ENCODE measurements at places on chromosomes 16 and 17. TPM values are rescaled to one million over a fixed set of nuclear protein-coding genes. Genes with fewer than 3 reads are reported as not detected.
A peak's percentile ranks its signal among the peaks of the same experiment; 100 is the strongest.

DNA sequence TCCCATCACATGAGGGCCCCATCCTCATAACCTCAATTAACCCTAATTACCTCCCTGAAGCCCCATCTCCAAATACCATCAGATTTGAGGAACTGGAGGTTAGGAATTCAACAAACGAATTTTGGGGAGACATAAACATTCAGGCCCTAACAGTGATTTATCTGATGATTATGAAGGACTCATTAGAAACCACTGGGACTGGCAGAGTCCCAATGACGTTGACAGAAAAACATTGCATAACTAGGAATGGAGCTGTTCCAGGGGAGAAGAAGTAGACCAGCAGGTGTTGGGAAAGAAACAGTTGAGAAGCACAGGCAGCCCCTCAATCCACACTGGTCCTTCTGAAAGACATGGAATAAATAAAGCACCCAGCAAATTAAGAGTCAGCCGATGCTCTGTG is 282.0 kb downstream of the MAP2K4 start:
- no peak for DNase-seq

- DNase-seq = peak; percentile 60
Observed at GRCh38 chr16:76940251-76940650, 250.7 kb upstream of the MON1B start.

SPN gene
- total RNA-seq = not detected

GRCh38 chr16:89315791-89316581 is 98.5 kb downstream of the ZNF778 start:
- DNase-seq = peak; percentile 16

LIMD2 gene
- 18.6 TPM for total RNA-seq

- peak; percentile 78 for DNase-seq
Observed at GRCh38 chr17:60107526-60108257, 29.0 kb upstream of the HEATR6 start.

DNA sequence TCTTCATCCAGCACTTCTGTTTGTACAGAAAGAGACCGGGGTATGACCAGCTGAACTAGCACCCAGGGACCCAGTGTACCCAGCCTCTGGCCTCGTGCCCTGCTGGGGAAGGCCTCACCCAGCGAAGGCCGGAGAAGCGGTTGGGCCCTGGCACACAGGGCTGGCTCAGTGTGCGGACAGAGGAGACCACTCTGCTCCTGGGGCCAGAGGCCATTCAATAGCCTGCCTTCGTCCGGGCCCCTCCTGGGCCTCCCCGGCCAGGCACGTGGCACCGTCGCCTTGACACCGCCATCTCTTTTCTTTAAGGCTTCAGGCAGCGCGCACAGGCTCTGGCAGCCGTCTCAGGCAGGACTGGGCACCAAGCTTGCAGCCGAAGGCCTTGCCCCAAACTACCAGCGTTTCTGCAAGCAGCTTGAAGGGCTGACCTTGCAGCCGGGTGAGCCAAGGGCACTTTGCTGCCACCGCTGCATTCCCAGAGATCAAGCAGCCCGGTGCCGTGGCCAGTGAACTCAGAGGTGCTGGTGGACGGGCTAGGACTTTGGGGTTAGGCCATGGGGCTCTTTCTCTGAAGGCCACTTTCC is 8.0 kb downstream of the TAX1BP3 start:
- no peak for DNase-seq

DNA sequence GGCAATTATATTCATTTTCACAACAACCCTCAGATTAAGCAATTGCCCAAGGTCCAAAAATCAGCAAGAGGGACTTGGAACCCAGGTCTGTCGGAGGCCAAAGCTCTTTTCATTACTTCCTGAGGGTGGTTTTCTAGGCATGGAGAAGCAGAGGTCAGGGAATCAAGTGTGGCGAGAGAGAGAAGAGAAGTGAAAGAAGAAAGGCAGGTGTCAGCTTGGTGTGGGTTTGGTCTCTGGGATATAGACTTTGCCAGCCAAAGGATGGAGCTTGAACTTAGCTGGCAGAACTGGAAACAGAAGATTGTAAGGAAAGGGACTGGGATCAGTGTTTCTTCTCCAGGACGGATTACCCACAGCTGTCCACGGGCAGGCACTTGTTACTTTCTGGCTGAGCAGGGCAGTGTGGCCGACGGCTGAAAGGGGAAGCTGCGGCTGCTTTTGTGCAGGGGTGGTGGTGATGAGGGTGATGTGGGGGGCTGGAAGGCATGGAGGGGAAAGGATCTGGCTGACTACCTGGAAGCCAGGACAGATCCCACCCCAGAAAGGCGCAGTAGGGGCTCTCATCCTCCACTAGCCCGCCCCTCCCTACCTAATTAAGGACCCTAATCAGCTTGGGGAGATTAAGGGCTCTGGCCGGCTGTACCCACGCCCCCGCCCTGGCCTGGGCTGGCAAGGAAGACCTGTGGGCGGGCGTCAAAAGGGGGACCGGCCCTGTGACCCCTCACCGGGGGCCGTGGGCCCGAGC is at the start of gene GUCY2D:
GUCY2D (plus strand) TSS at position 640 of the 745 bp plus-strand sequence. CDS start 433 bp downstream, outside the sequence.
- DNase-seq = no peak

PRSS22 gene
- not detected for total RNA-seq

- peak; percentile 37 for DNase-seq
Observed at GRCh38 chr17:34527908-34528470, 51.4 kb upstream of the TMEM132E start.

DNA sequence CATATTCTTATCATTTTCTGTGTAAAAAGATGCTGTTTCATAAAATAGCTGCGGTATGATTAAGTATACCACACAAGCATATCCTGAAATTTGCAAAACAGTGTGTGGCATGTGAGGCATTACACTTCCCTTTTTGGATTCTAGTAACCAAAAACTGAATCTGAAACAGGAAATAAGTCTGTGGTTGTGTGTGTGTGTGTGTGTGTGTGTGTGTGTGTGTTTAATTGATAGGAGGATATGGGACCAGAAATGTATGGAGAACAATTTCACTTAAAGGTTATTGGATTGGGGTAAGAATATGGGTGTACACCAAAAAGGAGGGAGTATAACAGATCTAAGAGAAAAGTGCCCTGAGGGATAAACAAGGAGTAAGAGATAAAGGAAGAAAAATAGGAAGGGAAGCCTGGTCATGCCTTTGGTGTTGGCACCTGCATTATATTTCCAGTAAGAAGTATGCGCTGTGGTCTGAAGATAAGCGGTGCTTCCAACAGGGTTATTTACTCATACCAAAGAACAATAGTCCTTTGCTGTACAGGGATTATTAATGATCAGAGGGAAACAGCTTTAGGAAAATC is 4.0 kb downstream of the LYRM1 start:
- no peak for DNase-seq

- DNase-seq = peak; percentile 79
Observed at GRCh38 chr16:3654249-3654991, at the start of gene DNASE1. DNASE1 (plus strand) TSS chr16:3654691; CDS start chr16:3655374, 683 bp downstream.

- peak; percentile 78 for DNase-seq
Observed at GRCh38 chr17:51119415-51120356, 982 bp downstream of the SPAG9 start.

- no peak for DNase-seq
Observed at GRCh38 chr16:56999409-57000270, 10.3 kb downstream of the NLRC5 start.

DNA sequence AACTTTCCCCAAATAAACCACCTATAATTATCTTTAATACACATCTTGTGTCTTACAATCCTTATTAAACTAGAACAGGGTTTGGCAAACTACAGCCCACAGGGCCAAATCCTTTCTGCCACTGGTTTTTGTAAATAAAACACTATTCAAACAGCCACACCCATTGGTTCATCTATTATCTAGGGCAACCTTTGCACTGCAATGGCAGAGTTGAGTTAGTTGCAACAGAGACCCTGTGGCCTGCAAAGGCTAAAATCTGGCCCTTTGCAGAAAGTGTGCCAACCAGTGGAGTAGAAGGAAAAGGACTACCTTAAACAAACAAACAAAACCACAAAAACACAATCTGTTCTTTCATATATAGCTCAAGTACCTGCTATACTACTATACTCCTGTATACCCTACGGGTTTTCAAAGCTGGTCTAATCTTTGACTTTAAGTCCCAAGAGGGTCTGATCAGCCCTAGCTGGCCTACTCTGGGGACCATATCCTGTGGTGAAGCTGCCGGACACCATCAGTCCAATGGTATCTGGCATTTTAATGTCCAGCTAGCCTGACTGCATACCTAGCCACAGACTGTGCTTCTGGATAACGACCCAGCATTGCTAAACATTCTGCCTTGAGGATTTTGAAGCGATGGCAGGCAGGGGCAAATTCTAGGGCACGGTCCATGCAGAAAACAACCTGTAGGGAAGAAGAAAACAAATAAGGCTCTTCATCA is 23.3 kb downstream of the CNP start:
- DNase-seq = no peak

GRCh38 chr17:79988185-79988971 is 47.3 kb downstream of the TBC1D16 start:
- peak; percentile 76 for DNase-seq

DNA sequence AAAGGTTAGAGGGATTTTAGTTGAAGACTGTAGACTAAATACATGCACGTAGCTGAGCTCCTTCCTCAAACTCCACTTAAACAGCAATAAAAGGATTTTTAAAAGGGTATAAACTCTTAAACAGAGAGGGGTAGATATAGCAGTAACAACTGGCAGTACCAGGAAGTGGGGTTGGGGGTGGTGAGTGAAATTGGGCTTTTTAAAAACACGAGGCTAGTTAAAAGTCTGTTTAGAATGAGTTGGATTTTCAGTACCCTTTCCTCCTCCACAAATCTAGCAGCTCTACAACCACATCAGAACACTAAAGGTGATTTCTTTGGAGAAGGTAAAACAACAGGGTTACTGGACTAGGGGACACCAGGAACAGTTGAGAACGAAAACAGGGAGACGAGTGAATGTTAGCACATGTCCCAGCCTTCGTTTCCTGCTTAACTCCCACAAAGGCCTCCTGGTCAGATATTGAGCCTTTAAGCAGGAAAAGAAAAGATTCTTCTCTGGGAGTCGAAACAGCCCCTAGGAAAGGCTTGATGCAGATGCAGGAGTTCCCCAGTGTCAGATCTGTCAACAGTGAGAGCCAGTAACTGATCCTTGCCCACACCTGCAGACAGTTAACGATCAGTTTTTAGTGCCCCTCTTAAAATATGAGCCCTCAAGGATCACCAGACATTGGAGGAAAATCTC is 13.8 kb downstream of the NETO2 start:
- no peak for DNase-seq

PTX4 gene
- not detected for total RNA-seq

CD300LG gene
- total RNA-seq = not detected

DNA sequence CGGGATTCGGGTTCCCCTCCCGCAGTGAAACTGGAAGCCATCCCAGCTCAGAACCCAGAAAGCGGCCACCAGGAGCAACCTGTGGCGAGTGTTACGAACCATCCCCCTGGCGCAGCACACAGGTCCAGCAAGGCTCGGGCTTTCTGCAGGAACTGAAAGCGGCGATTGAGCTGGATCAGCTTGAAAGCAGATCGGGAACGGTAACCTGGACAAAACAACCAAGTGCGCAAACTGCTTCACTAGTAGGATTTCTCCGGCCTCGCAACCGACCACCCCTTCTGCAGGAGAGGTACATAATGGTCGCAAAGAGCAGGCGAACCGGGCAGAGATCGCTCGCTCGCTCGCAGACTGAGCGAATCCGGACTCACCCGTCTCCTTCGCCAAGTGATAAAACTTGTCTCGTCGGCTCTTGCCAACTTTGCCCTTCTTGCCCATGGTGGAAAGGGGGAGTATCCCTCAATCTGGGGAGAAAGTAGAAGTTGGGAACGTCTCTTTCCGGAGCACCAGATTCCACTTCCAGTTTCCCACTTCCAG is 696 bp upstream of the PSMC5 start:
- peak; percentile 28 for DNase-seq

- no peak for DNase-seq
Observed at GRCh38 chr17:77375917-77376651, 235.3 kb downstream of the SEC14L1 start.

IGF2BP1 gene
- 8.6 TPM for total RNA-seq

- DNase-seq = no peak
Observed at GRCh38 chr16:65521633-65522328, 399.9 kb upstream of the CDH11 start.

UMOD gene
- not detected for total RNA-seq

DNA sequence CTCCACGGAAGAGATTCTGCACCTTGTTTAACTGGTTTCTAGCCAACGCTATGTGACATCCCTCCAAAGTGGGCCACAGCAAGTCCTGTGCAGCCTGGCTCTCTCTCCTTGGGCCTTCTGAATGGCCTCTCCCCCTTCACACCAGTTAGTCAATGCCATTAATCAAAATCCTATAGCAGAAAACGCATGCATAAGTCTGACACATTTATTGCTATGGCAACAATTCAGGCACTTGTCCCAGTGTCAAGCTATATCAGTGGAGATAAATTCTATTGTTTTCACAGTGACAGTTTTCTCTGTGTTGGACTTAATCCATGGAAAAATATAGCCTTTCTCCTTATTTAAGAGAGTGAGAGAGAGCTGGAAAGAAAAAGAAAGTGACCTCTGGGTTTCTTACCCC is 87.2 kb upstream of the TOX3 start:
- DNase-seq = no peak

GRCh38 chr16:66066404-66066803 is 300.1 kb upstream of the CDH5 start:
- DNase-seq = no peak

GRCh38 chr16:88634141-88634993 is 4.0 kb upstream of the IL17C start:
- DNase-seq = no peak

RAB34 gene
- total RNA-seq = 89.9 TPM

DNA sequence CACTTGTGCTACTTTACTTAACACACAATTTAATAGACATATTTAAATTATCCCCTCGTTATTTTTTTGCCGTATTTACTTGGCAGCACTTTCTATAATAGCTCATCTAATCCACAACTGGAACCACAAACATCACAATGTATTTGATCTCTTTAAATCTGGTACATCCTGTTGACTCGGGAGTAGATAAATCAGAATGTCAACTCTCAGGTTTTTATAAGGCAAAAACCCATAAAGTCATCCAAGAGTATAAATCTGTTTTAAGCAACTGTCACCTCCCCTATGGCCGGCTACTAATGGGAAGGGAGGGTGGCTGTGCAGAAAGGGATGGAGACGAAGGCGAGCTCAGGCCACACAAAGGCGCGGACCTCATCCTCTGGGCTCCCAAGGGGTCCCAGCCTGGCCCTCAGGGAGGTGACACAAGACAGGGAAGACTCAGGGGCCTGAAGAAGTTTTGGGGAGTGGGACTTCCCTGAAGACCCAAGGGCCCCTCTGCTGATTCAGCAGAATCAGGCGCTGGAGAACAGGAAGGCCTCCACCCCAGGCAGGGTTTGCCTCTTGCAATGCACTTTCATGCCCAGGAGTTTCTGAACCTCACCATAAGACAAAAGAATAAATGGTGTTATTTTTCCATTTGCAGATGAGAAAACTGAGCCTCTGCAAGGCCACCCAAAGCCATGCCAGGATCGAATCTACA is 122.5 kb downstream of the ZNF423 start:
- no peak for DNase-seq

DNA sequence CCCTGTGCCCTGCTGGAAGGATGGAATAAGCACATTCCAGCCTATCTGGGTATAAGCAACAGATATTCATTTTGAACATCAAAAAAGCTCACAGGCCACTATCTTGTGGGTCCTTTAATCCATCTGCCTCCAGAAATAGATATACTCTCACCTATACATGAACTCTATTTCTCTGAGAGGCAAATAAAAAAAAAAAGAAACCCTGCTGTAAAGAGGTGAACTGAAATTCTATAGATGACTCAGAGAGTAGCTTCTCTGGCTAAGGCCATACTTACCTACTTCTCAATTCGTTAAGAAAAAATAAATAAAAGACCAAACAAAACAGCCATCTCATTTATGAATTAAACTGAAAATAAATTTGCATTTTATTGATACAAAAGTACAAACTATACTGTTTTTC is 86.3 kb downstream of the DYNLRB2 start:
- no peak for DNase-seq
